ENCODE measurements at places on chromosomes 6 and 20. TPM values are rescaled to one million over a fixed set of nuclear protein-coding genes. Genes with fewer than 3 reads are reported as not detected.

DNA sequence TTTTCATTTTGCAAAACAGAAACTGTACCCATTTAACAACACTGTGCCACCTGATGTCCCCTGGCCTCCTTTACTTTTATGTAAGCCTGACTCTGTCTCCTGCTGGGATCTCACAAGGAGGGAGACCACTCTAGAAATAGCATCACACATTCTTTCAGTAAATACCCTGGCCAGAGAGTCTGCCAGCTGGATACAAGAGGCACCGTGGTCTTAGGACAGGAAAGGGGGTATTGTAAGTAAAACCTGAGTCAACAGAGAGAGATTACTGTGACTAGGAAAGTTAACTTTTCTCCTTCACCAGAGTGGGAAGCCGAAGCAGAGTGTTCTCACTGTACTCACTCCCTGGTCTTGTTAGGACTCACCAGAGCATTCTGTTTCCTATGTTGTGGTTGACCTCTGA, 27.8 kb downstream of the CMTR1 start:
- H3K27me3 ChIP-seq: no peaks in the 10 kb centered on the region
- peaks cover 58% of the 10 kb centered on the region for H3K36me3 ChIP-seq
- DNase-seq: no peak
- H3K4me1 ChIP-seq: peaks cover 21% of the 10 kb centered on the region

Gene PCSK2
- not detected for total RNA-seq

- no peaks in the 10 kb centered on the region for H3K4me1 ChIP-seq
Observed at GRCh38 chr6:51513891-51514747, 573.3 kb downstream of the PKHD1 start.

DNA sequence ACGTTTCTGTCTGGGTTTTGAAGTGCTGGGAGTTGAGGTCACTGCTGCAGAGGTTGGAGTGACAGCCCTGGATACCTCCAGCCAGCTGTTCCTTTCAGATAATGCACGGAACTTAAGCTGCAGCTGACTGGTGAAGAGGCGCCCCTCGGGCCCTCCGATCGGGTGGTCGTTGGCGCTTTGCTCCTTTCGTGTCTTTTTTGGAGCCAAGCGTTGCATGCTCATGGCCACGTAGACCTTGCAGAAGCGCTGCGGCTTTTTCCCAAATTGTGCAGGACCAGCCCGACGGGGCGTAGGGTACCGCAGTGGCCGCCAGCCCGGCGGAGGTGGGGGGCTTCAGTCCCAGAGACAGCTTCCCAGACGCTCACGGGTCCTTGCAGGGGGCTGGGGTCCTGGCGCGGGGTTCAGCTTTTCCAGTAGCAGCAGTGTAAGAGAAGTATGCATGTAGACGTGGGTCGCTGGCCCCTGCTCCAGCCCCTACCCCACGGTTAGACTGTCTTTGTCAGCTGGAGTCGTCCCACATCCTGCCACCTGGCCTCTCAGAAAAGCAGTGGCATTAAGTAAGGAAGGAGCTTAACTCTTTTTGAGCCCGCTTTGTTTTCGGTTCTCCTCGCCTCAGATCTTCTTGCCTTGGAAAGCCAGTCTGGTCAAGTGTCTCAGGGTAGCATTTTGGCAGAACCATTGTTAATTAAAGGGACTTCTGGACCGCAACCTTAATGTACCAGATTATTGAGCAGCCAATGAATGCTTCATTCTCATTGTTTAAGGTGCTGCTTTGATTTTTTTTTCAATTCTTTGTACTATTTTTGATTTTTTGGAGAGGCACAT, 838 bp downstream of the TNFAIP3 start:
- DNase-seq: no peak
- peak overlapping the region; percentile 81 for H3K4me3 ChIP-seq
- H3K27ac ChIP-seq: peak overlapping the region; percentile 72
